NB4 (cell line): ENCODE measurements at places on chromosomes 13 and 19.

DNA sequence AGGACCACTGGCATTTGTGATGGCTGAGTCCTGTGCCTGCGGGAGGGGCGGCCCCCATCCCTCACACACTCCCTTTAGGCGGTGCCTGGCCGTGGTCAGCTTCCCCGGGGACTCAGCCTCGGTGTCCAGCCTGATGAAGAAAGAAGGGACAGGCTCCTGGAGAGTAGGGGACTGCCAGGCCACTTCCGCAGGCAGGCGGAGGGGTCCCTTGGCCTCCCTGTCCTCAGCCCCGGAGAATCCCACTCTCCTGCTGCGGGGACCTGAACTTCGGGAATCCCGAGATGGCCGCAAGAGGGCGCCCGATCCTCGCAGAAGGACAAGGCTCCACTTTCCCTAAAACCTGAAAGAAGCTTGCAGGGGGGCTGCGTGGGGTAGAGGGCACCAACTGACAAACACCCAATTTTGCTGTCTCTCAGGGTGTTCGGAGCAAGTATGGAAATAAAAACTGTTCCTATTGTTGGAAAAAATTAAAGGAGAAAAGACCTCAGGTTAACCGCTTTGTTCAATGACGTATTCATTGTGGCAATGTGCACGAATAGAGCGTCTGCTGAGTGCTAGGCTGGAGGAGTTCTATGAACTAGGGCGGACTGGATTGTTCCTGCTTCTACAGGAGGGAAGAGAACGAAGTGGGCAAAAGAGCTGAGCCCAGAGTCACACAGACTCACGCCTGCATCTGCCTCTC is 297.3 kb downstream of the ZNF536 start:
- peak; percentile 28 for DNase-seq

DNA sequence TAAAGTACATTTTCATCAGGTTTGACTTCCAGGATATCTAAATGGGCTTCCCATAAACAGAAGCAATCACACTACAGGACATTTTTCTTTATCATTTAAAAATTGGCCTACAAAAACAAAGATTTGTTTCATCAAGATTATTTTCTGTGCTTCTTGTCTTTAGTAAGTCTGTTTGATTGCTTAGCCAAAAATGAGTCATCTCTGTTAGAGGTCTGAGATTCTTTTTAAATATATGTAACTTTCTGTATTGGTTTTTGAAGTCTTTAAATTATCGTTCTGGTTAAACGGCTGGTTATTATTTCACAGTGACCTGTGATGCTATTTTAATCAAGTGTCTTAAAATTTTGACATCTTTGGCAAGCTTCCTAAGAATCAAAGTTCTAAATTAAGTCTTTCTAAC is 62.7 kb downstream of the SLITRK1 start:
- no peak for DNase-seq

DNA sequence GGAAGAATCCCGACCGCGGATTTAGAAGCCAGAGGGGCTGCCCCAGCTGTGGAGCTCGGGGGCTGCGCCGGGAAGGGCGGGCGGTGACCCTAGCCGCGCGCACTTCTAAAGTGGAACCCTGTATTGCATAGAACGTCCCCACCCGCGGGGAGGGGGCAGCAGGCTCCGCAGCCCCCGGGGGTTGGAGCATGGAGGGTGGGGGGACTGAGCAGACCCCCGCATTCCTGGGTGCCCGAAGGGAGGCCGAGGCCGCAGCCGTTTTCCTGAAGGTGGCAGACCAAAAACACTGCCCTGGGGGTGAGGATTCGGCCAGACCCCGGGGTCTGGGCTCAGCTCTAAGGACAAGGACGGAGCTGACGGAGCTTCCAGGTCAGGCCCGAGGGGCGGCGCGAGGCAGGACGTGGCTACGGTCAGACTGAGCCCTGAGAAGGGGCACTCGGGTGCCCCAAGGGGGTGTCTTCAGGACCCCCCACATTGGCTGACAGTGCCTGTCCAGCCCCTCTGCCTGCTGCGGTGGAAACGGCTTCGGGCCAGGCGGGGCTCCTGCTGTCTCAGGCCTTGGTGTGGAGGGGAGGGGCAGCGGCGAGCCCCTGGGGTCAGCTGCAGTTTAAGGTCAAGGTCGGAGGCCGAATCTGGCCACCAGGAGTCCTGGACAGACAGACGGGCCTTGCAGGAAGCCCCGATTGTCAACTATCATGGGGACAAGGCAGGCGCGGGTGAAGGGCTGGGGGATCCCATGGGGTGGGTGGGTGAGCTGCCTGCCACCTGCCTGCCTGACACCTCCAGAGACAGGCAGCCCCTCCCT is 12.6 kb downstream of the MKNK2 start:
- no peak for DNase-seq

DNA sequence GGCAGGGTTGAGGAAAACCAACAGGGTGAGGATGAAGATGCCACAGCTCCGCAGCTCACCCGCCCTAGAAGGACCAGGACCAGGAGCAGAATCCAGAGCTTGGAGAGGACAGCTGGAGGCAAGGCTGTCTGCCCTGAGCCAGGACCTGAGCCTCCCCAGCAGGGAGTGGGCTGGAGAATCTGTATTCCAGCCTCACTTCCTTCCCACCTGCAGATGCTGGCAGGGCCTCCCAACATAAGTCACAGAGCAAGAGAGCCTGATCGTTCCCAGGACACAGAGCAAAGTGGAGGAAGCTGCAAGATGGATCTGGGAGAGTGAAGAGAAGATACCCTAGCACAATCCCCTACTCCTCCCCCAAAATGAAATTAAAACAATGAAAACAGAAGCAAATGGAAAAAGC is 61.7 kb upstream of the WASF3 start:
- DNase-seq, result no peak

GRCh38 chr13:22235285-22235949 is 564.5 kb downstream of the FGF9 start:
- no peak for DNase-seq

- DNase-seq, result no peak
Observed at GRCh38 chr13:75947448-75947847, 311.3 kb downstream of the LMO7 start.

- peak; percentile 40 for DNase-seq
Observed at GRCh38 chr13:108272333-108272732, 2.8 kb downstream of the TNFSF13B start.
